Ureter (tissue), 1 donor: ENCODE measurements at places on chromosomes 1 and 21. TPM values are rescaled to one million over a fixed set of nuclear protein-coding genes. Genes with fewer than 3 reads are reported as not detected.

KRTAP15-1 gene
- not detected for total RNA-seq

RGS18 gene
- 1.8 TPM for total RNA-seq

SLC5A9 gene
- total RNA-seq: 0.31 TPM

LAMC1 gene
- 111 TPM for total RNA-seq

PIK3R3 gene
- total RNA-seq: 55.8 TPM

GRIK1 gene
- 0.49 TPM for total RNA-seq

SELE gene
- 5.4 TPM for total RNA-seq

KIF14 gene
- total RNA-seq: 0.26 TPM

KCNJ9 gene
- not detected for total RNA-seq

CLEC20A gene
- total RNA-seq: not detected

LCE1B gene
- not detected for total RNA-seq
